ENCODE measurements at places on chromosomes 5 and 9.
A peak's percentile ranks its signal among the peaks of the same experiment; 100 is the strongest.

DNA sequence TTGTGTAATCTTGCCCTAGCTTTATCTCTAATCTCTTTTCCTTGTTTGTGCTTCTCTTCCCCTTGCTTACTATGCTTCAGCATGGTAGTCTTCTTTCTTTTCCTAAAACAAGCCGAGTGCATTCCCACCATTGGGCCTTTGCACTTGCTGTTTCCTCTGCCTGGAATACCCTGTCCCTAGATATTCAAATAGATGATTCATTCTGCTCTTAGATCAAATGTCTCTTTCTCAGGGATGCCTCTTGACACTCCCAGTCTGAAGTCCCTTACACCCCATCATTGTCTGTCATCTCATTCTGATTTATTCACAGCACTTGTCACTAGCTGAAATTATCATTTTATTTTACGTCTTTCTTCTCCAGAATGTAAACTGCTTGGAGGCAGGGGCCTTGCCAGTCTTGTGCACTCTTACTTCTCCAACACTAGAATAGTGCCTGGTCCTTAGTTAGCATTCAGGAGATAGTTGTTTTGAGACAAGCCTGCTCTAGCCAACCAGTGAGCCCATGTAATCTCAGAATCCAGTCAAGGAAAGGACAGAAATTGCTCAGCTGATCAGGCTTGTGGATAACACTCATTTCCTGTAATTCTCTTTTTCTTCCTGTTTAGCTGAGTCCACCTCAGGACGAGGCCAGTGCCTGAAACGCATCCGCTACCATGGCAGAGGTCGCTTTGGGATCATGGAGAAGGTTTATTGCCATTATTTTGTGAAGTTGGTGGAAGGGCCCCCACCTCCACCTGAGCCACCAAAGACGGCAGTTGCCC lies 25.4 kb downstream of the MRPL22 start:
- H3K27ac ChIP-seq = peak overlapping the region; percentile 33
- H3K36me3 ChIP-seq = peaks cover 25% of the 10 kb centered on the region
- no peak overlapping the region for H3K4me3 ChIP-seq
- DNase-seq = no peak
- peaks cover 12% of the 10 kb centered on the region for H3K4me1 ChIP-seq

GRCh38 chr5:124902097-124902821 lies 155.8 kb upstream of the ZNF608 start:
- no peaks in the 10 kb centered on the region for H3K27me3 ChIP-seq
- no peak overlapping the region for H3K4me3 ChIP-seq
- H3K4me1 ChIP-seq = no peaks in the 10 kb centered on the region
- no peaks in the 10 kb centered on the region for H3K36me3 ChIP-seq
- H3K27ac ChIP-seq = no peak overlapping the region

DNA sequence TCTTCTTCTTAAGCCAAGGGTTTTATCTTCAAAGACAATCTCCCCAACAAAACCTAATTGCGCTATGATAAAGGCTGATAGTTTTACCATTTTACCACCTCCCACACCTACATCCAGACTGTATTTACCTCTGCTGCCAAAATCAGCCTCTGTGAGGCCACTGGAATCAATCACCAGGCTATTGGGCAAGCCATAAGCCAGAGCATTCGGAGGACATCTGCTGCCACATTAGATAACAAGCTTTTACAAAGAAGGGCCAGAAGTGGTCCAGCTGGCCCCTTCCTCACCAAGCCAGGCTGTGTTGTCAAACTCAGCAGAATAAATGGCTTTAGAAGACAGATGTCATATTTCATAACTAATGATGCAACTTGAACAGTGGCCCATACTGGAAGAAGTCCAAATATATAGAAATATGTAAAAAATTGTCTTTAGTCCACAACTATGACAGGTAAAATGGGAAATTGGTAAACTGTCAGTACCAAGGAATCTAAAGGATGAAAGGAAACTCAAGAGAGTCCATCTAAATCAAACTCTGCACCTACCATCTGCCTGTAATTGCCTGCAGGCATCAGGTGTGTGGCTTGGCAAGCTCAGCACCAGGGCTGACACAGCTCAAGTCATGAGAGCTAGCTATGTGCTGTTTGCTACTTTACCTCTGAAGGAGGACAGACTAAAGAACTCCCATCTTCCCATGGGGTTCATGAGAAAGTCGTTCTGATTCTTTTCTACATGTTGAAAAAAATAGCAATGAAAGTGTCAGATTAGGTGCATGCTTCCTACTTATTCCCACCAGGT lies 16.1 kb downstream of the SLC45A2 start:
- H3K36me3 ChIP-seq = no peaks in the 10 kb centered on the region
- no peak overlapping the region for H3K27ac ChIP-seq
- H3K27me3 ChIP-seq = peaks cover 10% of the 10 kb centered on the region
- H3K4me3 ChIP-seq = no peak overlapping the region
- no peak for DNase-seq
- H3K4me1 ChIP-seq = no peaks in the 10 kb centered on the region

DNA sequence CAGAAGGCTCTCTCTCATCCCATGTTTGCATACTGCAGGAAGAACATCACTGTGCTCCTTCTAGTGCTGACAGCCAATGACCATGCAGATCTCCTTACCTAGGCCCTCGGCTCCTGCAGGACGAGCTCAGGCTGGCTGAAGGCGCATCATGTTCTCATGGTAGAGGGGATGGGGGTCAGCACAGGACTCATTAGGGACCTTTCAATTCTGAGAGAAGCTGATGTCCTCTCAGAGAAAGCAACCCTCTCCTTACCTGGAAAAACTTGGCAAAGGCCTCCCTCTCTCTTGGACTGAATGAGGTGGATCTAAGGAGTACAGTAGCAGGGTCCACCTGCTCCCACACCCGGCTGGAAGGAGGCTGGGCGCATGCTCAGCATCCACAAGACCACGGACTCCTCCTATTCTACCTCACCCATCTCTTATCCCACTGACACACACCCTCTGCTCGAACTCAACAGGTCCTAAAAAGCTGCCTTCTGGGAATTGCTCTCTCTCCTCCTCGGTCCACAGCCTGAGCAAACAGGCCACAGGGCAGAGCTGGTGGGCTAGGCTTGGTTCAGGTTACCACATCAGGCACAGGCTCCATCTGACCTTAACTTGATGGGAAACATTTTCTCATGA lies 2.9 kb downstream of the IPPK start:
- no peak for DNase-seq

- H3K4me1 ChIP-seq = peaks cover 59% of the 10 kb centered on the region
- peak overlapping the region; percentile 92 for H3K4me3 ChIP-seq
- H3K36me3 ChIP-seq = peaks cover 60% of the 10 kb centered on the region
- peak overlapping the region; percentile 97 for H3K27ac ChIP-seq
- DNase-seq = peak; percentile 51
These were observed 3.1 kb downstream of the RNF44 start for GRCh38 chr5:176533894-176534611.

- no peak overlapping the region for H3K27ac ChIP-seq
- H3K4me1 ChIP-seq = no peaks in the 10 kb centered on the region
- no peak for DNase-seq
- H3K27me3 ChIP-seq = peaks cover 10% of the 10 kb centered on the region
- H3K4me3 ChIP-seq = no peak overlapping the region
- no peaks in the 10 kb centered on the region for H3K36me3 ChIP-seq
These were observed 96.6 kb downstream of the DPYSL3 start for GRCh38 chr5:147413266-147413665.

GRCh38 chr5:137724251-137724650 lies 11.6 kb downstream of the KLHL3 start:
- H3K27me3 ChIP-seq = no peaks in the 10 kb centered on the region
- DNase-seq = no peak
- no peaks in the 10 kb centered on the region for H3K4me1 ChIP-seq
- no peak overlapping the region for H3K27ac ChIP-seq
- H3K36me3 ChIP-seq = peaks cover 5% of the 10 kb centered on the region

DNA sequence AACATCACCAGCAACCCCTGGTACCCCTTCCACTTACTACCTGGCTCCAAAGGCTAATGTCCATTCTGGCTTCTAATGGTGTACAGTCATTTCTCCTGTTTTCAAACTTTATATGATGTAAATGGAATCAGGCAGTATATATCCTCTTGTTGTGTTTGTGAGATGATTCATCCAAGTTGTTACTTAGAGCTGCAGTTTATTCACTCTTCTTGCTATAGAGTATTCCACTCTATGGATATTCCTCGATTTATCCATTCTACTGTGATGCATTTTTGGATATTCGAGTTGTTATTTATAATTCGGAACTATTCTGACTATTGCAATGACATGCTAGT lies 32.4 kb downstream of the IRF1 start:
- H3K27me3 ChIP-seq = no peaks in the 10 kb centered on the region
- H3K4me1 ChIP-seq = peaks cover 97% of the 10 kb centered on the region
- peak overlapping the region; percentile 61 for H3K4me3 ChIP-seq
- H3K27ac ChIP-seq = peak overlapping the region; percentile 100
- no peak for DNase-seq
- H3K36me3 ChIP-seq = peaks cover 64% of the 10 kb centered on the region

- peaks cover 48% of the 10 kb centered on the region for H3K27me3 ChIP-seq
- no peaks in the 10 kb centered on the region for H3K4me1 ChIP-seq
- DNase-seq = no peak
- H3K4me3 ChIP-seq = no peak overlapping the region
- H3K27ac ChIP-seq = no peak overlapping the region
These were observed 285.5 kb upstream of the SMARCA2 start for GRCh38 chr9:1729631-1730030.

DNA sequence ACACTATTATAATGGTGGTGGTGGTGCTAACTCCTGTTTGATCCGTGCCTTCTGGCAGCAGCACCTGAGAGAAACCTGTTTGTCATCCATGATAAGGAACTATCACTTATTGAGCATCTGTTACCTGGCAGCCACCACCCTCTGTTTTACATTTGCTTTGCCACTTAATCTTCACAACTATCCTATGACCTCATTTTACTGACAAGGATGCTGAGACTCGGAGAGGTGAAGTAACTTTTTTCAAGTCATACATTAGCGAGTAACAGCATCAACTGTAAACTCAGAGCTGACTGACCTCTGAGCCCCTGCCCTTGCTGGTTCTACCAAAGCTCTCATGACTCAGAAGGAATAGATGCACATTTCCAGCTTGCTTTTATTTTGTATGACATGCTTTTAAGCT lies 81.1 kb downstream of the EGFLAM start:
- no peak overlapping the region for H3K27ac ChIP-seq
- peaks cover 38% of the 10 kb centered on the region for H3K27me3 ChIP-seq
- DNase-seq = no peak
- H3K36me3 ChIP-seq = no peaks in the 10 kb centered on the region
- no peaks in the 10 kb centered on the region for H3K4me1 ChIP-seq

- no peaks in the 10 kb centered on the region for H3K36me3 ChIP-seq
- H3K4me1 ChIP-seq = peaks cover 17% of the 10 kb centered on the region
- no peak overlapping the region for H3K27ac ChIP-seq
- no peaks in the 10 kb centered on the region for H3K27me3 ChIP-seq
- DNase-seq = no peak
- H3K4me3 ChIP-seq = no peak overlapping the region
These were observed 52.2 kb upstream of the GRHPR start for GRCh38 chr9:37370282-37370681.
